ENCODE measurements at places on chromosomes 5 and 9.

- no peak for DNase-seq
Measured at GRCh38 chr5:172573120-172573882, 67.8 kb upstream of the NEURL1B start.

DNA sequence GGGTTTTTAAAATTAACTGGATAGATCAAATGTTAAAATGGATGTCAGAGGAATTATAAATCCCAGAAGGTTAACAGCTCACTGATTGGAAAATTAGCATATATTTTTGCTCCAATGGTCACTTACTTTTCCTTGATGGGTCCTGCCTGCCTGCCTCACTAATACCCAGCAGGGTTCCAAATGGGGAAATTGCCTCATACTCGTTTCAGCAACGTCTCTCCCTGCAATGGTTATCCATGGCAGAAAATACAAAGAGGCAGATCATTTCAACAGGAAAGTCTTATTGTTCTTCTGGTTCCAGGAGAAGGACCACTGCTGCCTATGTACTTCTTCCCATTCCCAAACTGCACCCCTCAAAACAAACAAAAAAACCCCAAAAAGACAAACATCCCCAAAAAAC lies 71.3 kb downstream of the ERP44 start:
- DNase-seq = no peak

DNA sequence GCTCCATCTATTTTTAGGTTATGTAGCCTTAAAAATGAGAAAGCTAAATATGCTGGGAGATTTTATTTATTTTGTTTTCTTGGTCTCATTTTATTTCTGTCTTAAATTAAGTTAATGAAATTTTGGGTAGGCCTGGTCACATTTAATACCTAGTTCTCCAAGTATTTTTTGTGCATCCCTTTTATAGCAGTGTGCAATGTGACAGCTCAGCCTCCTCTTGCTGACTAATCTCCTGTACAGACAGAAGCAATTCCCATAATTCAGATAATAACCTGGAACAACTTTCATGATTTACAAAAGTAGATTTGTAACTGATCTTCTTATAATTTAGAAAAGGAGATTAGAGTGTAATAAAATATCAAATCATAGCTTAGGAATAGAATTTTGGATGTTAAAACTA lies 403.9 kb downstream of the ADGRV1 start:
- no peak for DNase-seq

GRCh38 chr5:98314292-98314691 lies 459.2 kb upstream of the RGMB start:
- no peak for DNase-seq
